ENCODE measurements at places on chromosomes 12 and 14. TPM values are rescaled to one million over a fixed set of nuclear protein-coding genes. Genes with fewer than 3 reads are reported as not detected.

Gene HPD
- total RNA-seq, result not detected

Gene TRPV4
- 0.09 TPM for total RNA-seq

Gene RPGRIP1
- not detected for total RNA-seq

Gene ABCC9
- 0.12 TPM for total RNA-seq

Gene SLCO1B1
- total RNA-seq, result not detected

Gene GPR137C
- 0.10 TPM for total RNA-seq

Gene TAS2R7
- not detected for total RNA-seq

Gene ARHGAP9
- 0.69 TPM for total RNA-seq

Gene PLEKHD1
- 0.05 TPM for total RNA-seq

Gene GPR84
- total RNA-seq, result 0.17 TPM

DNA sequence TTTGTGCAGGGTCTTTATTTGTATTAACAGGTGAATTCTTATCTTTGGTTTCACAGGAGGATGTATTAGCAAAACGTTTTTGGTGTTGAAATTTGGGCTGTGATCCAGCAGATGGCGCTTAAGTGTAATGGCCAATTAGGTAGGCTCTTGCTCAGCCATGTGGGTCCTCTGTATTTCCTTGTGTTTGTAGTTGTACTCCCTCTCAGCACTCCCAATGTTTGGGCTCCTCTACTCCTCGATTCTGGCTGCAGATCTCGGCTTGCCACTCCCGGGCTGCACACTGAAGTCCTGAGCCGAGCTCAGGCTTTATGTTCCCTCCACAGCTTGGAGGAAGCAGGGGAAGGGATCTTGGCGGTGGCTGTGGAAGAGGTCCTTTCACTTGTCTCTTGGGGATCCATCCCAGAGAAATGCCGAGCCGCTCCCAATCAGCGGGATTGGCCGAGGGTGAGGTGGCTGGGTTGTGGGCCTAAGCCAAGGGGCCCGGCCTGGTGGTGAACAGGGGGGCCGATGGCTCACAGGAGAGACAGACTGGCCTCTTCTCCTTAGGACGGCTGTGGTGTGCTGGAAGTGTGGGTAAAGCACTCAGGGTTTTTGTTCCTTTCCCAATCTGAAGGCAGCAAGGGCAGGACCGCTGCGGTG lies 133.7 kb downstream of the AEBP2 start:
- H3K4me1 ChIP-seq, result peaks cover 10% of the 10 kb centered on the region
- no peak overlapping the region for H3K4me3 ChIP-seq
- H3K27ac ChIP-seq, result no peak overlapping the region
- no peaks in the 10 kb centered on the region for H3K27me3 ChIP-seq
- peak; percentile 76 for DNase-seq

- peak within 1 kb of the TSS; percentile 10 for H3K27ac ChIP-seq
- H3K36me3 ChIP-seq, result peaks cover 7% of the 10 kb centered on the region
- peak; percentile 93 for DNase-seq
- H3K27me3 ChIP-seq, result no peaks in the 10 kb centered on the region
- H3K4me1 ChIP-seq, result peaks cover 28% of the 10 kb centered on the region
These were observed at the start of gene AJUBA for GRCh38 chr14:22982477-22983245. Gene AJUBA (minus strand): TSS chr14:22982551. CDS start chr14:22982266, 285 bp downstream.

GRCh38 chr14:77014004-77014604 lies 14.4 kb downstream of the IRF2BPL start:
- no peak overlapping the region for H3K4me3 ChIP-seq
- no peaks in the 10 kb centered on the region for H3K36me3 ChIP-seq
- H3K27me3 ChIP-seq, result no peaks in the 10 kb centered on the region
- peaks cover 26% of the 10 kb centered on the region for H3K4me1 ChIP-seq

DNA sequence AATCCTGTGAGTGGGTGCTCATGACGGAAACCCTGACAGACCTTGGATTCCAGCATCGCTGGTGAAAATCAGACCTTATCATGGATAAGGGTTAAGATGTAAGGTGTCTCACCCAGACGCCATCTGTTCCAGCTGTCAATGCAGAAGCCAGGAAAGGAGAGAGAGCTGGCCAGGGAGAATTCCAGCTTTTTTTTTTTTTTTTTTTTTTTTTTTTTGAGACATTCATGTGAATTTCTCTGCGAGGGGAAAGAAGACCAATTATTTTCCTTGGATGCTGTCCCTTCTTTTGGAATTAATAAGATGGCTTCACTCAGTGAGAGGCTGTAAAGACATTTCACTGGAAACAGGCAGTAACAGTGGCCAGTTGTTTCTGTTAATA lies 1.8 kb downstream of the TRAF3 start:
- H3K27me3 ChIP-seq, result no peaks in the 10 kb centered on the region
- peak overlapping the region; percentile 84 for H3K4me3 ChIP-seq
- H3K27ac ChIP-seq, result peak overlapping the region; percentile 62
- H3K36me3 ChIP-seq, result no peaks in the 10 kb centered on the region
- H3K4me1 ChIP-seq, result peaks cover 17% of the 10 kb centered on the region

- H3K27ac ChIP-seq, result peak overlapping the region; percentile 52
- peaks cover 4% of the 10 kb centered on the region for H3K36me3 ChIP-seq
- no peaks in the 10 kb centered on the region for H3K27me3 ChIP-seq
- H3K4me3 ChIP-seq, result no peak overlapping the region
- H3K4me1 ChIP-seq, result peaks cover 36% of the 10 kb centered on the region
These were observed 2.4 kb upstream of the NUMB start for GRCh38 chr14:73460691-73461127.

DNA sequence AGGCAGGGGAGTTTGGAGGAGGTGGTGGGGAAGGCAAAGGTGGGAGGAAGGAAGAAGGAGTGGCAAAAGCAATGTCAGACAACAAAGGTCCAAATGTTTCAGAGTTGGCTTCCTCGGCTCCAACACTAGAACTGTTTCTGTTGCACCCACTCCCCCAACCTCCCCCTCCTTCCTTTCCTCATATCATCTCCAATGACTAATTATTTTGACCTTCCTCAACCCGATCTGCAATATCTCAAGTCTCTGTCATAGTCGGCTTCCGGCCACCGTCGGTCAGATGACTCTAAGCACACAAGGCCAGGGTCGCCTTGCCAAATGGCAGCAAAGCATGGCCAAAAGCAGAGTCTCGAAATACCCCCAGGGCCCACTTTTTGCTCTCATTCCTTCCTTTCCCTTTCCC lies 637.0 kb upstream of the TBX3 start:
- H3K4me3 ChIP-seq, result no peak overlapping the region
- no peak overlapping the region for H3K27ac ChIP-seq
- no peak for DNase-seq
- H3K36me3 ChIP-seq, result no peaks in the 10 kb centered on the region
- H3K27me3 ChIP-seq, result no peaks in the 10 kb centered on the region
- peaks cover 27% of the 10 kb centered on the region for H3K4me1 ChIP-seq

DNA sequence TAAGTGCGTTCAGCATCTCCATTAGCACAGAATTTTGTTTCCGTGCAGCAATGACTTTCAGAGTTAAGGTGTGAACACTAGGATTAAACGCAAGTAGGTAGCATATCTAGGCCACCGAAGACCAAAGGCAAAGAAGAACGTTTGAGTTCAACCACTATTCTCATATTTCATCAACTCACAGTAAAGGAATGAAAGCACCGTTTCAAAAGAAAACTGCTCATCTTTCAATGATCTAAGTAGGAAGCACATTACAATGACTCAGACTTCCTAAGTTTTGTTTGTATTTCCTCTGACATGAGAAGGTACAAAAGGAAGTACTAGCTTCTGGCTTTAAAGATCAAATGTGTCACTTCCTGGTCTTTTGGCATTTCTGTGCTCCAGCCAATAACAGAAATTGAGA lies 57.6 kb downstream of the ACADS start:
- H3K4me1 ChIP-seq, result no peaks in the 10 kb centered on the region
- H3K4me3 ChIP-seq, result no peak overlapping the region
- H3K36me3 ChIP-seq, result peaks cover 61% of the 10 kb centered on the region
- H3K27ac ChIP-seq, result peak overlapping the region; percentile 32
- H3K27me3 ChIP-seq, result no peaks in the 10 kb centered on the region

DNA sequence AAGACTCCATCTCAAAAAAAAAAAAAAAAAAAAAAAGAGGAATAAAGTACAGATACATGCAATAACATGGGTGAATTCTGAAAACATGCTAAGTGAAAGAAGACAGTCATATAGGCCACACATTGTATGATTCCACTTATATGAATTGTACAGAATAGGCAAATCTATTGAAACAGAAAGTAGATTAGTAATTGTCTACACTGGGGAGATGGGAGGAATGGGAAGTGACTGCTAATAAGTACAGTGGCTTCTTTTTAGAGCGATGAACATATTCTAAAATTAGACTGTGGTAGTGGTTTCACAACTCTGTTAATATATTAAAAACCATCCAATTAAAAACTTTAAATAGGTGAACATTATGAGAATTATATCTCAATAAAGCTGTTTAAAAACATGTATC lies 74.4 kb downstream of the ANKS1B start:
- H3K27me3 ChIP-seq, result no peaks in the 10 kb centered on the region
- DNase-seq, result no peak
- peaks cover 52% of the 10 kb centered on the region for H3K4me1 ChIP-seq
- H3K4me3 ChIP-seq, result no peak overlapping the region

- no peak overlapping the region for H3K4me3 ChIP-seq
- no peaks in the 10 kb centered on the region for H3K27me3 ChIP-seq
- H3K4me1 ChIP-seq, result no peaks in the 10 kb centered on the region
These were observed 171.7 kb downstream of the SLC41A2 start for GRCh38 chr12:104786352-104786751.

DNA sequence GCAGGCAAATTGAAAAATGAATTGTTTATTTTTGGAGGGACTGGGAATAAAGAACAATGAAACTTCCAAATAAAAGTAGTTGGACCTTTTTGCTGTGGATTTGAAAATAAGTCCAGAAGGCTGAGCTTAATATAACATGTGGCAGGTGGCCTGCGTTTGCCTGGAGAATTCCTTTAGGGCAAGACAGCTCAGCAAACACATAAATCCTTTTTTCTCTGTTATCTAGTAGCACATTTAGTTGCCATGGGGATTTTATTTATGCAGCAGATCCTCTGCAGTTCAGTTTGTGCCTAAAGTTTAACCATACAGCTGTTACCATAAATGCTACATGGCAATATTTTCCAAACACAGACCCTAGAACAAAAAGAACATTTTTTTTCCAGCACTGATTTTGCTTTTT lies 180.0 kb downstream of the NPAS3 start:
- H3K36me3 ChIP-seq, result no peaks in the 10 kb centered on the region
- DNase-seq, result no peak
- H3K4me1 ChIP-seq, result peaks cover 13% of the 10 kb centered on the region
- H3K27me3 ChIP-seq, result no peaks in the 10 kb centered on the region
- H3K4me3 ChIP-seq, result no peak overlapping the region

- H3K36me3 ChIP-seq, result peaks cover 6% of the 10 kb centered on the region
- peak overlapping the region; percentile 93 for H3K27ac ChIP-seq
- peak; percentile 21 for DNase-seq
- peaks cover 29% of the 10 kb centered on the region for H3K4me1 ChIP-seq
- no peaks in the 10 kb centered on the region for H3K27me3 ChIP-seq
These were observed 28.8 kb upstream of the HIGD1C start for GRCh38 chr12:50923361-50924130.

DNA sequence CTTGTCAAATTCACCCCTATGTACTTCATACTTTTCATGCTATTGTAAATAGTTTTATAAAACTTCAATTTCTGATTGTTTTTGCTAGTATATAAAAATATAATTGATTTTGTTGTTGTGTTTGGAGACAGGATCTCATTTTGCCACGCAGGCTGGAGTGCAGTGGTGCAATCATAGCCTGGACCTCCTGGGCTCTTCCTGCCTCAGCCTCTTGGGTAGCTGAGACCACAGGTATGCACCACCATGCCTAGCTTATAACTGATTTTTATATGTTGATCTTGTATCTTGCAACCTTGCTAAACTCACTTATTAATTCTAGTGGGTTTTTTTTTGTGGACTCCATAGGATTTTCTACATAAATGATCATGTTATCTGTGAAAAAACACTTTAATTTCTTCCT lies 23.5 kb downstream of the ATP5MC2 start:
- no peaks in the 10 kb centered on the region for H3K36me3 ChIP-seq
- no peak overlapping the region for H3K4me3 ChIP-seq
- no peaks in the 10 kb centered on the region for H3K27me3 ChIP-seq
- no peaks in the 10 kb centered on the region for H3K4me1 ChIP-seq
- no peak overlapping the region for H3K27ac ChIP-seq

GRCh38 chr12:108802101-108802961 lies 55.1 kb downstream of the SSH1 start:
- no peak overlapping the region for H3K4me3 ChIP-seq
- H3K27ac ChIP-seq, result no peak overlapping the region
- peaks cover 71% of the 10 kb centered on the region for H3K36me3 ChIP-seq
- no peaks in the 10 kb centered on the region for H3K27me3 ChIP-seq

GRCh38 chr12:114306646-114307045 lies 99.3 kb downstream of the TBX5 start:
- no peak overlapping the region for H3K4me3 ChIP-seq
- H3K27ac ChIP-seq, result no peak overlapping the region
- no peaks in the 10 kb centered on the region for H3K27me3 ChIP-seq
- H3K36me3 ChIP-seq, result no peaks in the 10 kb centered on the region
- H3K4me1 ChIP-seq, result no peaks in the 10 kb centered on the region

DNA sequence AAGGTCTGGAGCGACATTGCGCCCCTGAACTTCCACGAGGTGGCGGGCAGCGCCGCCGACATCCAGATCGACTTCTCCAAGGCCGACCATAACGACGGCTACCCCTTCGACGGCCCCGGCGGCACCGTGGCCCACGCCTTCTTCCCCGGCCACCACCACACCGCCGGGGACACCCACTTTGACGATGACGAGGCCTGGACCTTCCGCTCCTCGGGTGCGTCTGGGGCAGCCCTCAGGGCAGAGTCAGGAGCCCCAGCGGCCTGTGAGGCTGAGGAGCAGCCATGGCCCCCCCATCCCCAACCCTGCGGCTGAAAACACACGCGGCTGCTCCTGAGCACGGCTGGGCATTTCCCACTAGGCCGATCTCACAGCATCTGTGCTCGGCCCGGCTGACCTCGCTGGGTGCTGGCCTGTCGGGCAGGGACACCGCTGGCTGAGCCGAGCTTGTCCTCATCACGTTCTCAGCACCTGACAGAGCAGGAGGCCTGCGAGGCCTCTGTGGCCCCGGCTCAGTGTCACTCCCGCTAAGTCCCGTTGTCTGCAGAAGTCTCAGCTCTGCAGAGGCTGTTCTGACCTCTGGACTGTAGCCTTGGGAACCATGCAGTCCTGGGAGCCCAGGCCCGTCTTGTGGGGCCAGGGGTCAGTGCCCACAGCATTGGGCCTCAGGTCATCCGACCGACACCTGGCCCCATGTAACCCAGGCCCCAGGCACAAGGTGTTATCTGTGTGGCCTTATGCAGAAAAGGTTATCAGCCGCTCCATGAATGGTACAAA lies 12.6 kb downstream of the MMP17 start:
- H3K27me3 ChIP-seq, result no peaks in the 10 kb centered on the region
- DNase-seq, result no peak
- H3K4me3 ChIP-seq, result no peak overlapping the region
- H3K36me3 ChIP-seq, result no peaks in the 10 kb centered on the region
- no peak overlapping the region for H3K27ac ChIP-seq

DNA sequence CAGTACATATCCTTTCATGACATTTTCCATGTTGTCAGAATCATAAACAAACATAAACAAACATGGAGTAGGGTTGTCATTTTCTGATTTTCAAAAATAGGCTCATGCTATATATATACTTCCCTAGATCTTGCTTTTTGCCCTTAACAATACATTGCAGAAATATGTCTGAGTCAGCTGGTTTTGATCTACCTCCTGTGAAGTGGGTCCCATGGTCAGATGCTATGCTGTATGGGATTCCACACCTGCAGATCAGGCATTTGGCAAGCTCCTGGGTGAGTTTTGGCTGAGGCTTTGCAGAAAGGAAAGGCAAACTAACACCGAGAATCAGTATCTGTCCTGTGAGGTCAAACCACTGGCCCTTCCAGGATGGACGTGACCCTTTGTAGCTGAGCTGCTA lies 183.0 kb upstream of the ARID2 start:
- H3K36me3 ChIP-seq, result no peaks in the 10 kb centered on the region
- H3K4me3 ChIP-seq, result no peak overlapping the region
- no peaks in the 10 kb centered on the region for H3K27me3 ChIP-seq
- DNase-seq, result no peak
